ENCODE measurements at places on chromosomes 4 and X.

- DNase-seq: no peak
Observed at GRCh38 chr4:1418494-1419285, 12.4 kb upstream of the NKX1-1 start.

- no peak for DNase-seq
Observed at GRCh38 chr4:5144384-5144783, 93.1 kb downstream of the STK32B start.

- no peak for DNase-seq
Observed at GRCh38 chr4:86675548-86675947, 81.4 kb downstream of the PTPN13 start.

GRCh38 chrX:103309860-103310554 is 783 bp downstream of the BEX2 start:
- no peak for DNase-seq

DNA sequence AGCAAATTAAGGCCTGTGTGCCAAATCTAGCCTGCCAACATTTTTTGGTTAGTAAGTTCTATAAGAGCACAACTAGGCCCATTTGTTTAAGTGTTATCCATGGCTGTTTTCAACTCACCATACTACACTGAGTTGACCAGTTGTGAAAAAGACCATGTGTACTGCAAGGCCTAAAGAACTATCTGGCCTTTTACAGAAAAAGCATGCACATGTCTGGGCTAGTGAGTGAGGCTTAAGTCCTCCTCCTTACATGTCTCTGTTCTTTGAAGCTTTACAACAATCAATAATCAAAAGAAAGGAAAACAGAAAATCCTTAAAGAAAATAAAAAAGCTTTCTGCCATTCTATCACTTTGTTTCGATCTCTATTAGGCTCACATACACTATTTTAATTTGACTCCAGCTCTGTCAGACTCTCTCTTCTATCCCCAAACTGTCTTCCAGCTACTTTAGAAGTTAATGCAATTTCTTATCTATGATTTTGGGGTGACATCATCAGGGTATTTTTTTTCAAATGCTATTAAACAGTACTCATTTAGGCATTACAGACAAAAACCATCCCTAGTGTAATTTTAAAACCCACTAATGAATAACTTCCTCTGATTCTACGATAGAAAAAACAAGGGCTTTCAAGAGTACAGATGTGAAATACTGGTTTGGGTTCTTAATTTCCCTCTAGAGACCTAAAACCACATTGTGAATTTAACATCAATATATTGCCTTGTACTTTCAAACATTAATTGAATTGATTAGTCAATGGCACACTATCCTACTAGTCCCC is 161.8 kb downstream of the MAB21L2 start:
- DNase-seq: no peak

DNA sequence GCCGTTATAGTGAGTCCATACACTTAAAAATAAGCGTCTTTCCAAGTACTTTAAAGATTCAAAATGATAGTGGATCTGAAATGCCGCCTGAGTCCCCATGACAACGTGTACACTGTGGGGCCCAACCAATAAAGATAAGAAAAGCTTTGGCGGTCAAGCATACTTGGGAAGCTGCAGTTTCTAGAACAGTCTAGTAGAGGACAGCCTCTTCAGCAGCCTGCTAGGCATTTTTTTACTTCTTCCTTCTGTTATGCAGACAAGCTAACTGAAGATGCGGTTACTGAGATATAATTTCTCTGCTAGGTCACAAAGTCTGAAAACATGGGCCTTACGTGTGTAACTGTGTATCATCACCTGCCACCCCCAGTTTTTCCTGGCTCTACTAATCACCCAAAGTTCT is 402 bp upstream of the UPRT start:
- no peak for DNase-seq

GRCh38 chr4:111871802-111872201 is 273.5 kb upstream of the FAM241A start:
- no peak for DNase-seq

- no peak for DNase-seq
Observed at GRCh38 chrX:133335027-133335426, 80.3 kb downstream of the GPC4 start.

GRCh38 chr4:99755223-99755944 is 61.2 kb upstream of the DAPP1 start:
- DNase-seq: no peak

GRCh38 chr4:134024251-134024650 is 177.3 kb downstream of the PABPC4L start:
- no peak for DNase-seq

Data from activated CD8-positive, alpha-beta memory T cell treated with anti-CD3 and anti-CD28 coated beads for 1 hour (primary cell).